Activated gamma-delta T cell (primary cell): ENCODE measurements at places on chromosomes 6 and 20.

- no peak for DNase-seq
Observed at GRCh38 chr6:134357022-134357487, 39.1 kb upstream of the SGK1 start.

GRCh38 chr6:7998103-7998725 is 66.0 kb downstream of the BLOC1S5 start:
- no peak for DNase-seq

GRCh38 chr20:36836591-36837269 is 39.2 kb upstream of the TLDC2 start:
- DNase-seq: no peak

- DNase-seq: no peak
Observed at GRCh38 chr6:164114651-164115050, 700.1 kb downstream of the QKI start.

- DNase-seq: no peak
Observed at GRCh38 chr20:59782986-59783640, 150.3 kb downstream of the SYCP2 start.

DNA sequence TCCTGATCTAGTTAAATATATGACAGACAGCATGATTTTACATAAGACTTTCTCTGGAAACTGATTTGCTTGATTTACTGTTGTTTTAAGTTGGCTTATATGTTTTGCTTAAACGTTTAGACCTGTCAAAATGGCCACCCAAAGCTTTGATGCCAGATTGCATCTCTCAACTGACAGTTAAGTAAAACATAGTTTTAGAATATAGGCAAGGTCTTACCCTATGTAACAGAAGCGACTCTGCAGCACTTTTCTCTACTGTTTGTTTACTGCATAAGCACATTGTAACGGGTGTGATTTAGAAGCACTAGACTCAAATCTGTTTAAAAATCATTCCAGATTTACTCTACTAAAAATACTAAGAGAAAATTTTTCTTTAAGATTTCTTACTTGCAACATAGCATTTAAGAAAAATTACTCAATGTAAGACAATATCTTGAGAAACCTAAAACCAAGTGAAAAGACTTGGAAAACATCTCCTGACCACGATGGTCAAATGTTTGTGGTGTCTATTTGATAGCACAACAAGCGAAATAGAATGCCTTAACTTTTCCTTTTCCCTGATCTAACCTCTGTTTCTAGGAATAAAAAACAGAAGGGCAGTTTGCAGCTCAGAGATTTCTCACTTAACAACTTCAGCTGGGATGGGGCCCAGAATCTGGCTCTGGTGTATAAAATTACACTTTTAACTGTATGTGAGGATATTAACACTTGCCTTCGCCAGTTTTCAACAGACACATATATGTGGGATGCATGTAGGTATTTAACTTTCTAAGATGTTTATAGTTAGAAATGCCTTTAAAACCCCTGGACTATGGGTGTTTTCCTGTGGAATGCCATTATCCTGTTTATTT is 47.4 kb downstream of the AIG1 start:
- DNase-seq: no peak

GRCh38 chr6:128719786-128720185 is 163.2 kb upstream of the LAMA2 start:
- DNase-seq: no peak

DNA sequence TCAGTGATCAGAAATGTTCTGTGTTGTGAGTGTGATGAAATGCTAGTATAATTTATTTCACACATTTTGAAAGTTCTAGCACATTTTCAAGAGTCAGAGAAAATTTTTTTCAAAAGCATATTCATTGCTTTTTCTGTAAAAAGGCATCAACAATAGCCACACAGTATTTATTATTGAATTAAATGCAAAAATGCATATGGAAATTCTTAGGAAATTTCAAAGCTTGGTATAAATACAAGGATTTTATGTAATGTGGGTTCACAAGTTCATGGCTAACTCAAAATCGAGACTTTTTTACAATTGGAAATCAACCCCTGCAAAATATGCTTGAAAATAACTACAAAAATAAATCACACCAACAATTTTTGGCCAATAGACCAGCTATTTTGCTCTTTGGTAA is 302.0 kb upstream of the ECI2 start:
- no peak for DNase-seq

- DNase-seq: no peak
Observed at GRCh38 chr6:32947552-32948465, 5.1 kb downstream of the HLA-DMA start.

- no peak for DNase-seq
Observed at GRCh38 chr6:88238065-88238464, 71.9 kb upstream of the CNR1 start.

GRCh38 chr6:143872201-143872600 is 7.9 kb downstream of the ZC2HC1B start:
- no peak for DNase-seq

DNA sequence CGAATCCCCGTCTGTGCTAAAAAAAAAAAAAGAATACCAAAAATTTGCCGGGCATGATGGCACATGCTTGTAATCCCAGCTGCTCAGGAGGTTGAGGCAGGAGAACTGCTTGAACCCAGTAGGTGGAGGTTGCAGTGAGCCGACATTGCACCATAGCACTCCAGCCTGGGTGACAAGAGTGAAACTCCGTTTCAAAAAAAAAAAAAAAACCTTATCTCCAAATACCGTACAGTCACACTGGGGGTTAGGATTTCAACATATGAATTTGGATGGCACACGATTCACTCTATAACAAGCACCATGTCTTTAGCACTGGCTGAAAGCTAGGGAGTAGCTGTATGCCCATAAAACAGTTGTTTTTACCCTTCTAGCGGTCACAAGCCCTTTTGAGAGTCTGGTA is 3.8 kb downstream of the SMIM13 start:
- no peak for DNase-seq

- DNase-seq: no peak
Observed at GRCh38 chr6:64238071-64238470, 602.5 kb downstream of the PHF3 start.

DNA sequence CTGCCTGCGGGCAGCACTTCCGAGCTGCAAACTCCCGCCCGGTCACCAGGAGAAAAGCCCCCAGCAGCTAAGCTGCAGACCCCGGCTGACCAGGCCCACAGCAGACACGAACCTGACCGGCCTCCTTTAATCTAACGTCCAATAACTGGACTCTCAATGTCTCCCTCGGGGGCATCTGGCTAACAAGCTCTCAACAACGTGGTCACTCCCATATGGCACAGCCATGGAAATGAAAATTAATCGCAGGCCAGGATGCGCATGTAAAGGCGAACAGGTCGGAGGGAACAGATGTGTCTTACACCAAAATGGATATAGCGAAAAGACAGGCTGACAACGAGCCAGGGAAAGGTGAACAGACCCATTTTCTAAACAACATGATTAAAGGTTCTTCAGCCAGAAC is 44.4 kb upstream of the SMOC2 start:
- DNase-seq: no peak

DNA sequence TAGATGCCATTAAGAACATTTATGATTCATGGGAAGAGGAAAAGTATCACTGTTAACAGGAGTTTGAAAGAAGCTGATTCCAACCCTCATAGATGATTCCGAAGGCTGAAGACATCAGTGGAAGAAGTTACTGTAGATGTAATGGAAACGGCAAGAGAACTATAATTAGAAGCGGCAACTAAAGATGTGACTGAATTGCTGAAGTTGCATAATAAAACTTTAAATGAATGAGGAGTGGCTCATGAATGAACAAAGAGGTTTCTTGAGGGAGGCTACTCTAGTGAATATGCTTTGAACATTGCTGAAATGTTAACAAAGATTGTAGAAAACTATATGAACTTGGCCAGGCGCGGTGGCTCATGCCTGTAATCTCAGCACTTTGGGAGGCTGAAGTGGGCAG is 84.1 kb downstream of the PHIP start:
- DNase-seq: no peak

DNA sequence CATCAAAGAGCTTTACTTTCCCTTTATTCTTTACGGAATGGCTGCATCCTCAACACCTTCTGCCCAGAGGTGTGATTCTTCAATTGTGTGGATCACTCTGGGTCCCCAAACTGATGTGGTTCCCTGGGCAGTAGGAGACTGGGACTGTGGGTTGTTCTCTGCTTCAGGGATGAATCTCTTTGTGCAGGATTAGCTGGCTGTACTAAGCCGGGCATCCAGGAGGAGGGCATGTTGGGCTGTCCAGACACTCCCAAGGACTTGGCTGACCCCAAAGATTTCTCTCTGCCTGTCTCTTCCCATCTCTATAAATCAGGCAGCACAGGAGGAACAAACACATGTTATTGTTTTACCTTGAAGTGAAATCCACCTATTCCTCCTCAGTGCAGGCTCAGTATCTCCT is 15.3 kb downstream of the FARS2 start:
- no peak for DNase-seq

- no peak for DNase-seq
Observed at GRCh38 chr6:134455319-134455718, 137.4 kb upstream of the SGK1 start.

DNA sequence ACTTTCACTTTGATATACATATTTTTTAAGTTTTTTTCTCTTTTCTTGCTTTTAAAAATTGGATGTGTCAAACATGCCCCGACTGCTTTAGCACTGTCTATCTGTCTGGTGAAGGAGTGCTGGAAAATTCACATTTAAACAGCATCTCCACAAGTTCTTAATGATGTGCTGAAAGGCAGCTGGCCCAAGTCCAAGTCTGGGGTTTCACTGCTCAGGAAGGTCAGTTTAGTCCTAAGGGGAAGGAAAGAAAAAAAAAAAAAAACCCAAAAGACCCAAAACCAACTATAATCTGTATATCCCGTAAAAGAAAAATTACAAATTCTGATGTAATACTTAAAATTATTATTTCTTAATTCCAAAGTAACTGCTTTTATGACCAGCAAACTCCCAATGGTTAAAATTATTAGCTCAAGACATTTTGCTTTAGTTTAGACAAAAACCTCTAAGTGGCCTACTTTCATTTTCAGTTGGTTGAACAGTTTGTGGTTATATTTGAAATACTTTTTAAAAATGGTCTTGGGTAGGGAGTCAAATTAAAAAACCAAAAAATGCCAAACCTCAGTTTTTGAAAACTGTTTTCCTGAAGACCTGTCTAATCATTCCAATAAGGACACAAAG is 79.5 kb upstream of the PREP start:
- no peak for DNase-seq

GRCh38 chr6:114449659-114450058 is 106.8 kb upstream of the HS3ST5 start:
- DNase-seq: no peak

GRCh38 chr6:118875672-118876071 is 18.3 kb upstream of the ASF1A start:
- DNase-seq: no peak

- no peak for DNase-seq
Observed at GRCh38 chr6:12482386-12483375, 192.5 kb downstream of the EDN1 start.

- DNase-seq: no peak
Observed at GRCh38 chr6:38822963-38823362, 107.9 kb downstream of the DNAH8 start.

DNA sequence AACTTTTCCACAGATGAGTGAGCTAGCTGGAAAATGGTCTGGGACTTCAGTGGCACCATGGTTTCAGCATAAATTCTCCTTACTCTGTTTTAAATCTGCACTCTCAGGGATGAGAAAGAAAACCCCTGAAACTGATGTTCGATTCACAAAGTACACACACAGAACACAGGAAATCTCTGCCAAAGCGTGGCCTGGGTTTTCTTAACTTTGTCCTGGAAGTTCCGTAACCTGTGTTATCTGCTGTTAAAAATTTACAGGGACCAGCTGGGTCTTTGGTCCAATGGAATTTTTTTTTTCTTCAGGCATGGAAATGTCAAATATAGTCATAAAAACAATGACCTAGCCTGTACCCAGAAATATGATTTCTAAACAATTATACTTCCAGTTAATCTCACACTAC is 7.3 kb downstream of the SCML4 start:
- no peak for DNase-seq

DNA sequence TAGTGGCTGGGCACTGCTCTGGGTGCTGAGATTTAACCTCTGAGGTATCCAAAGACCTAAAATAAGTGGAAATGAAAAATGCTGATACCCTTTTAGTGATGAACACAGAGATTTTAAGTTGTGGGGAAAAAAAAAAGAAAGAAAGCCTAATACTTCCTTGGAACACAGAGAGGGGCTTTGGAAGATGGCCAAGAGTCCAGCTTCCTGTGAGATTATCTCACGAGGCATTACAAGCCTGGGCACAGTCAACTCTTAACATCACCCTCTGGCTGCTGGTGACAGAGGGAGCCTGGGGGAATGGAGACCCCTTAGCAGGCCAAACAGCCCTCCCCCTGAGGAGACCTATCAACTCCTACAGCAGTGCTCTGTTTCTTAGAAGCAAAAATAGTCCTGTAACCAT is 19.7 kb downstream of the BTN2A1 start:
- no peak for DNase-seq

- peak; percentile 75 for DNase-seq
Observed at GRCh38 chr6:33204415-33205190, at the start of gene HSD17B8. Gene HSD17B8 (plus strand): TSS chr6:33204655. CDS start chr6:33204669, 14 bp downstream.

- DNase-seq: no peak
Observed at GRCh38 chr6:110878751-110879522, 4.4 kb downstream of the AMD1 start.

DNA sequence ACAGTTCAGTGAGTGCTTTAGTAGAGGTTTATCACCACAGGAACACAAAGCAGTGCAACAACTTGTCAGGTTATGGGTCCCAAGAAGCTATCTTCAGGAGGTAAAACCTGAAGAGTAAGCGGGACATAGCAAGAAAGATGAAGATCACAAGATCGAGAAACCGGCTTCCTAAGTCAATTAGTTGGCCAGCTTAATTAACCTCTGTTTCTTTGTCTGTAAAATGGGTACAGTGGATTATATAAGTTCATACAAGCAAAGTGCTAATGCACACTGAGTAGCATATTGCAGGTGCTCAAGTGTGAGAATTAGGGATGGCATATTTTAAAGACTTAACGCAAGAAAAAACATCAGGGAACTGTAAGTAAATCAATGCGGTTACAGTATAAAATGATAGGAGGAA is 12.5 kb downstream of the FBXO30 start:
- no peak for DNase-seq

- no peak for DNase-seq
Observed at GRCh38 chr6:83702749-83703148, 6.2 kb downstream of the SNAP91 start.

GRCh38 chr6:146787876-146788508 is 189.2 kb downstream of the ADGB start:
- no peak for DNase-seq

DNA sequence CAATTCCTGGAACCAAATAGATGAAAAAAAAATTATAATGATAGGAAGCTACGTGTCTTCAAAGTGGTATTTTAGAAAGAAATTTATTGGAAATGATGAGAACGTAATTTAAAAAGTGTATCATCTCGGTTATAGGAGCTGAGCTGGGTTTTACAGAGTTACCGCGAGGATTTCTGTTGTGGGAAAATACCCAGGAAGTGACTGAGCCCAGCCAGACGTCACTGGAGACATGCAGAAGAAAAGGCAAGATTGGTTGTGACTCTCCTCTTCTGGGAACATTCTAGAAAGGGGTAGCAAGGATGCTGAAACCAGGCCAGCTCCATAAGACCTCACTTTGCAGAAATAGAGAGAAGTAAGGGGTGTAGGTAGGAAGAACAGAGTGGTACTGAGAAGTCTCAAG is 95.9 kb upstream of the ADGRF1 start:
- no peak for DNase-seq

GRCh38 chr6:56820060-56820459 is 134.8 kb upstream of the BEND6 start:
- DNase-seq: no peak
